Liver (tissue), 10 donors: ENCODE measurements at places on chromosomes 12 and 14. TPM values are rescaled to one million over a fixed set of nuclear protein-coding genes. Genes with fewer than 3 reads are reported as not detected.

DNA sequence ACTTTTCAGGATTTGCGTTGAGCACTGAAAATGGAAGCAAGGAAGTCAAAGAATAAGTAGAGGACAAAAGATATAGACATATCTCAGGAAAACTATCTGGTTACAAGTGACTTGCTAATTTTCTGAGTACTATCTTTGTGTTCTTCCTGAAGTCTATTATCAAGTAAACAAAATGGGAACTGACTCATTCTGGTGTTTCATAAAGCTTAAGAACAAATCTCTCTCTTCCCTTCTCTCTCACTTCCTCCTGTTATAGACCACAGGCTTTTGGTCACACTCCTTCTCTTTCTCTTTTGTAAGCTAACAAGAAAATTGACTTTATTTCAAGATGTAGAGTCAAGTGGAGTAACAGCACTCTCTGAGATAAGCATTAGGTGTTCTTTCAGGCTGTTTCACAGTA lies 406.6 kb upstream of the SYT1 start:
- no peak for DNase-seq
- H3K4me3 ChIP-seq = no peak overlapping the region
- no peak overlapping the region for H3K27ac ChIP-seq

GRCh38 chr14:67517083-67517482 lies 16.0 kb upstream of the PLEKHH1 start:
- DNase-seq = no peak
- H3K4me1 ChIP-seq = peaks cover 3% of the 10 kb centered on the region
- H3K4me3 ChIP-seq = no peak overlapping the region
- no peaks in the 10 kb centered on the region for H3K36me3 ChIP-seq
- H3K27me3 ChIP-seq = no peaks in the 10 kb centered on the region

GRCh38 chr14:57383125-57383745 lies 7.2 kb upstream of the NAA30 start:
- H3K4me3 ChIP-seq = no peak overlapping the region
- H3K27ac ChIP-seq = no peak overlapping the region
- H3K4me1 ChIP-seq = no peaks in the 10 kb centered on the region
- no peak for DNase-seq
- H3K27me3 ChIP-seq = no peaks in the 10 kb centered on the region
- H3K36me3 ChIP-seq = no peaks in the 10 kb centered on the region

- H3K27ac ChIP-seq = no peak overlapping the region
- DNase-seq = no peak
- no peaks in the 10 kb centered on the region for H3K4me1 ChIP-seq
- no peaks in the 10 kb centered on the region for H3K27me3 ChIP-seq
- no peak overlapping the region for H3K4me3 ChIP-seq
These were observed 1029.2 kb upstream of the SEL1L start for GRCh38 chr14:82562881-82563280.

- H3K36me3 ChIP-seq = no peaks in the 10 kb centered on the region
- H3K4me3 ChIP-seq = no peak overlapping the region
- H3K4me1 ChIP-seq = no peaks in the 10 kb centered on the region
- DNase-seq = no peak
- no peaks in the 10 kb centered on the region for H3K27me3 ChIP-seq
- no peak overlapping the region for H3K27ac ChIP-seq
These were observed 204.6 kb downstream of the BTG1 start for GRCh38 chr12:91940826-91941570.

- peaks cover 10% of the 10 kb centered on the region for H3K4me1 ChIP-seq
- peak; percentile 79 for DNase-seq
- peak overlapping the region; percentile 86 for H3K27ac ChIP-seq
- no peaks in the 10 kb centered on the region for H3K27me3 ChIP-seq
- H3K4me3 ChIP-seq = peak overlapping the region; percentile 67
- no peaks in the 10 kb centered on the region for H3K36me3 ChIP-seq
These were observed 2.5 kb downstream of the C12orf57 start for GRCh38 chr12:6946033-6946919.

The ZNF385A gene
- total RNA-seq = 4.0 TPM

The KRT81 gene
- total RNA-seq = not detected

The HOXC13 gene
- total RNA-seq = not detected
